ENCODE measurements at places on chromosomes 1 and 21. TPM values are rescaled to one million over a fixed set of nuclear protein-coding genes. Genes with fewer than 3 reads are reported as not detected.

GRCh38 chr1:110645211-110645610 lies 29.5 kb downstream of the KCNA3 start:
- DNase-seq = no peak

DNA sequence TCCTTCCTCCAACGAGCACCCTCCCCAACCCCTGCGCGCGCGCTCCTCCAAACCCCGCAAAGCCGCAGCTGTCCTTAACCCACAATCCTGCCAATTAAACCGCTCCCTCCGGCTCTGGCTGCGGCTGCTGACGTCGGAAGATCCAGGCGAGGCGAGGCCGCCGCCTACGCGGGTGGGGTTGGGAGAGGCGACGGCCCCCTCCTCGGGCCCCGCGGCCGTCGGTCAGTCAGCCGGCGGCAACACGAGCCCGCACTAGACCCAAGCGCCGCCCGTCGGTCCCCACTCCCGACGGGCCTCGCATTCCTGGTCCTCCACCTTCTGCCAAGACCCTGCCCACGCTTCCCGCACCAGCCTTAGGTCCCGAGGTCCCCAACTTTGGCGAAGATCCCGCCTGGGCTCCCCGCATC lies 75.4 kb downstream of the VWA5B1 start:
- DNase-seq = no peak

DNA sequence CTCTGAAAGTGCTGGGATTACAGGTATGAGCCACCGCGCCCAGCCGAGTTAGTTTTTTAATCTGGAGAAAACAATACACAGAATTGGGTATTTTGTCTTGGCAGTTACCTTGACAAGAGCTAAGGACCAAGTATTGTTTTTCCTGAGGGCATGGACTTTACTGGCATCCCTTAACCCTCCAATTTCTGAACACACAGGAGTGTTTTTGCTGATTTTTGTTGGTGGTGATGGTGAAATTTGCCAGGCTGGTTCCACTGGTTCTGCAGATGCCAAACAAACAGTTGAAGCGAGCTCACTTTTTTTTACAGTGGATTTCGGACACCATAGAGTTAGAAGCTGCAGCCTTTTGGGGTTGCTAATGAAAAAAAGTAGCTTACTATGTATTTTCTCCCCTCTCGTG lies 37.2 kb upstream of the SH3D21 start:
- DNase-seq = no peak

DNA sequence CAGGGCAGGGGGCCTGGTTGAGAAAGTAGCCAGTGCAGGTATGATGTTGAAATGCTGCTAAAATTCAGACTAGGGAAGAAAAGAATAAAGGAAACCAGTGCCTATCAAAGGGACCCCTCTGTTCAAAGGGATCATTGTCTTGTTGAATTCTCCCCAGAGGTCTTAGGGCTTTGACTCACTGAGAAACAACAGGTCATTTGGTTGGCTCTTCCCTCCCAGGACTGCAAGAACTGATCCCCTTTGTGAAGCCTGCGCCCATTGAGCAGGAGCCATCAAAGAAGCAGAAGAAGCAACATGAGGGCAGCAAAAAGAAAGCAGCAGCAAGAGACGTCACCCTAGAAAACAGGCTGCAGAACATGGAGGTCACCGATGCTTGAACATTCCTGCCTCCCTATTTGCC lies 11.8 kb upstream of the CELSR2 start:
- DNase-seq = no peak

GRCh38 chr1:236303675-236304074 lies 21.9 kb upstream of the ERO1B start:
- DNase-seq = no peak

- no peak for DNase-seq
These were observed 35.3 kb downstream of the GDAP2 start for GRCh38 chr1:117894078-117894477.

- DNase-seq = no peak
These were observed 50.0 kb downstream of the PAPPA2 start for GRCh38 chr1:176512966-176513365.

DNA sequence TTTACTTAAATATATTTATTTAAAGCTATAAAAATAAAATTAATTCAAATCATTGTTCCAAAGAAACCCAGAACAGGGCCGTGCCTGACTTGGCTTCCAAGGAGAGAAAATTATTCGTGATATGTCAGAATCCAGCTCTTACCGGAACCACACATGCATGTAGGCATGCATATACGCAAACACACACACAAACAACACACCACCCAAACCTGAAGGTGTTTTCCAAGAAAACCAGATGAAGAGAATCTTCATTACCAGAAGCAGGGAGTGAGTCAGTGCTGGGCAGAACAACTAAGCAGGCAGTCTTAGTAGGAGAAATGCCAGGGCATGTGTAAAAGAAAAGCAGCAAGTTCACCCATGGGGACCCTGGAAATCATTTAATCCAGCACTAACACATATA lies 432.0 kb upstream of the BEND5 start:
- no peak for DNase-seq

DNA sequence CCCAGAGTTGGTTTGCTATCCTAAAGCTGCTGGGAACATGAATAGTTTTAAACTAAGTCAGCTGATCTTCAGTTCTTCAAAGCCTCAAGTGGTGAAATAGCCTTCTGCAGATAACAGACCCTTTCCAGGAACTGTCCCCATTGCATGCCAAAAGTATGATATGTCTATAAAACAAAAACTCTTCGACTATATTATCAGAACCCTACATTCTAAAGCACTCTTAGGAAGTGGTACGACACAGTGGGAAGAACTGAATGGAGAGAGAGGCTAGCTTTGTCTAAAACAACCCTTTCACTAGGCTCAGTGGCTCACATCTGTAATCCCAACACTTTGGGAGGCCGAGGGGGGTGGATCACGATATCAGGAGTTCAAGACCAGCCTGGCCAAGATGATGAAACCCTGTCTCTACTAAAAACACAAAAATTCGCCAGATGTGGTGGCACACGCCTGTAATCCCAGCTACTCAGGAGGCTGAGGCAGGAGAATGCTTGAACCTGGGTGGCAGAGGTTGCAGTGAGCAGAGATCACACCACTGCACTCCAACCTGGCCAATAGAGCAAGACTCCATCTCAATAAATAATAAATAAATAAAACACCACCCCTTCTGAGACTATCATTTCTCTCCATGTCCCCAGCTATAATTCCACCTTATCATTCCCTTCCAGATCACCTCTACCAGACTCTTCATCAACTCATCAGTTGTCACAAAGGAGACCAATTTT lies 2.2 kb upstream of the FRRS1 start:
- no peak for DNase-seq

DNA sequence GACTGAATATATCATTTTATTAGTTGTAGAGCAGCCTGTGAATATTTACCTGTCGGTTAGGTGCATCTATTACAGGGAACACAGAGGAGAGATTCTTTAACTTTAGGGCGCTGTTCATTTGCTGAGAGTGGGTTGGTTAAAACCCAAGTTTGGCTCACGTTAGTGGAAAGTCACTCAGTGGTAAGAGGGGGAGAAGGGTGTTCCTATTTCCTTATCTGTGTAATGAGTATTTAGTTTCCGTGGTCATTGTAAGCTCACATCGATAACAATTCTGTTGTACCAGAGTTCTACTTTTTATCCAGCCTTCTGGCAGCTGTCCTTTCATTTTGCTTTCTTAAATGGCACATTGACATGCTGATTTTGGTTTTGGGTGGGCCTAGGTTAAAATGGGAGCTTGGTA lies 773.2 kb upstream of the ADAMTS5 start:
- DNase-seq = no peak

DNA sequence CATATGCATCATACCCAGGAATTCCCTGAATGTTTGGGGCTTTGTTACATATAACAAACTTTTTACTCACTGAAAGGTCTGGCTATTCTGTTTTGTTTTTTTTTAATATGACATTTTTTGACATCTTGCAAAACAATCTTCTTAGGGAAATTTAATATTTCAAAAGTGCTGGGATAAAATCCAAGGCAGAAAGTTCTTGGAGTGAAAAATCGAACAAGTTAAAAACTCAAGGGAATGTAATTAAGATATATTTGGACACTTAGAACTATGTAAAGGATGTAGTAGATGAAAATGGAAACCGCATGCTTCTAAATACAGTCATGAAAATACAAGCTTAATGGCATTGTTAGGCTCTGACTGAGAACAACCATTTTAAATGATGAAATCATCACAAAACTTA lies 8.6 kb downstream of the CHODL start:
- no peak for DNase-seq

- no peak for DNase-seq
These were observed 116.5 kb upstream of the JUN start for GRCh38 chr1:58900396-58900795.

GRCh38 chr1:234848972-234849649 lies 239.1 kb upstream of the IRF2BP2 start:
- DNase-seq = no peak

DNA sequence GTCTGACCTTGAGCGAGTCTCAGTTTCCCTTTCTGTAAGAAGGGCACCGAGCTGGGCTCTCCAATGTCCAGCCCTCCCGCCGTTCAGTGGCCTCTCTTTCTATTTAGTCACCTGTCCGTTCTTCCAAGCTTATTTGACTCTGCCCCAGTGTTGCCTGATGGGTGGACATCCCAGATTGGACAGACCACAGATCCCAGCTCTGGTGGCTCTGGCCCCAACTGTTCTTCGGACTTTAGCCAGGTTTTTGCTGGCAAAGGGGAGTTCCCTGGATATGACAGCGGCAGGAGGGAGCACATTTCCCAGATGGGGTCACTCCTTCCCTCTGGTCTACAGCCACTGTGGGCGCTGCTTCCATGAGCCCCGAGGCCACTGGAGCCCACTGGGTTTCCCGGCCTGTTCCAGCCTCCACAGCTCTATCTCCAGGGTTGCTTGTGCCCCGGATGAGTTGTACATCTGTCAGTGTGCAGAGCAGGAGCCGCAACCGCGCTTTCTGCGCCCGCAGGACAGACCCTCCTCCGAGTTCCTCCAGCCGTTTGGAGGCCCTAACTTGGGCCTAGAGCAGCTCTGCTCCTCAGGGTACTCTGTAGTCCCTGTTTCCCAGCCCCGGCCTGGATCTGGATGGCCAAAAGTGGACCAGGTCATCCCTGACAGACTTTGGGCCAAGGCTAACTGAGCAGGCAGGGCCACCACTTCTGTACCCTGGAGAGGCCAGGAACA lies 3.8 kb downstream of the DMBX1 start:
- DNase-seq = no peak

DNA sequence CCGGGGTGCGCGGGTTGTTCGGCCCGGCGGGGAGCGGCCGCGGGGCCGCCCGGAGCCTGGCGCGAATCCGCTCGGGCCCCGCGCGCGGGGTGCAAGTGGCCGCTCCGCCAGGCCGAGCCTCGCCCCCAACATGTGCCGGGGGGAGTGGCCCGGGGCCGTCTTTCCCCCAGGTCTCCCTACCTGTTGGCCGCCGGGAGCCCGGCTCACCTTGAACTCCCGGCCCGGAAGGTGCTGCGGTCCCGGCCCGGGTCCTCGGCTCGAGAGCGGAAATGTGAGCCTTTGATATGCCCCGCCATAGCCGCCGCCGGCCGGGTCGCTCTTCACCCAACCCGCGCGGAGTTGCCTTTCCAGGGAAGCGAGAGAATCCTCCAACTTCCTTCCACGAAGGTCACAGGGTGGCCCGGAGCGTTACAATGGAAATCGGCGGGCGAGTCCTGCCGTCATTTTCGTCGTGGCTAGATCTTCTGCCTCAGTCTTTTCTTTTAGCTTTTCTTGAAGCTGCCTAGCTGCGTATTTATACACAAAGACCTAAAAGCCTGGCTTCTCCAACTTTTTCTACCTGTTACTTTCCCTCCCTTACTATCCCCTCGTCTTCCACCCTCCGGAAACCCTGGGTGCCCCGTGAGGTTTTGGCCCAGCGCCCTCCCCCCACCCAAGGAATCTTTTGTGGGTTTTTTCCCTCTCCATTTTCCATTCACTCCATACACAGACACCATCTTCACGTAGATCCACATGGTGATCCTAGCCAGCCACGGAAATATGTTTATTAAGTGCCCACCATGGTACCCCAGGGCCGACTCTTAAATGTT lies 867 bp downstream of the PTGFRN start:
- no peak for DNase-seq

GRCh38 chr1:12714710-12715475 lies 1.0 kb upstream of the AADACL3 start:
- DNase-seq = no peak

DNA sequence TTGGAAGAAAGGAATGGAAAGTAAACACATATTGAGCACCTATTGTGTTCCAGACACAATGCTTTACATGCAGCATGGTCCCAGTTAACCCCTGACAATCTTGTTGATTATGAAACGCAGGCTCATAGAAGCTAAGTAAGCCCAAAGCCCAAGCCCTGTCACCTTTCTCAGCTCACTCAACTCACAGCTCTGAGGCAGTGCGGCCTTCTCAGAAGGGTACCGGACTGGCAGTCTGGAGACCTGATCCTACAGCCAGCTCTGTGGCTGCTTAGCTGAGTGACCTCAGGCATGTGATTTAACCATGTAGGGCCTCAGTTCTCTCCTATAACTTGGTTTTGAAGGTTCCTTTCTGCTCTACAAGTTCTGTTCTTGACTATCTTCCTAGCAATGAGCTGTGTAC lies 464 bp upstream of the RNASEL start:
- DNase-seq = no peak

GRCh38 chr21:33324291-33325221 lies at the start of gene IFNAR1:
Gene IFNAR1, plus strand, starts transcription at chr21:33324970. Its CDS starts 86 bp downstream, at chr21:33325056.
- DNase-seq = peak; percentile 97

DNA sequence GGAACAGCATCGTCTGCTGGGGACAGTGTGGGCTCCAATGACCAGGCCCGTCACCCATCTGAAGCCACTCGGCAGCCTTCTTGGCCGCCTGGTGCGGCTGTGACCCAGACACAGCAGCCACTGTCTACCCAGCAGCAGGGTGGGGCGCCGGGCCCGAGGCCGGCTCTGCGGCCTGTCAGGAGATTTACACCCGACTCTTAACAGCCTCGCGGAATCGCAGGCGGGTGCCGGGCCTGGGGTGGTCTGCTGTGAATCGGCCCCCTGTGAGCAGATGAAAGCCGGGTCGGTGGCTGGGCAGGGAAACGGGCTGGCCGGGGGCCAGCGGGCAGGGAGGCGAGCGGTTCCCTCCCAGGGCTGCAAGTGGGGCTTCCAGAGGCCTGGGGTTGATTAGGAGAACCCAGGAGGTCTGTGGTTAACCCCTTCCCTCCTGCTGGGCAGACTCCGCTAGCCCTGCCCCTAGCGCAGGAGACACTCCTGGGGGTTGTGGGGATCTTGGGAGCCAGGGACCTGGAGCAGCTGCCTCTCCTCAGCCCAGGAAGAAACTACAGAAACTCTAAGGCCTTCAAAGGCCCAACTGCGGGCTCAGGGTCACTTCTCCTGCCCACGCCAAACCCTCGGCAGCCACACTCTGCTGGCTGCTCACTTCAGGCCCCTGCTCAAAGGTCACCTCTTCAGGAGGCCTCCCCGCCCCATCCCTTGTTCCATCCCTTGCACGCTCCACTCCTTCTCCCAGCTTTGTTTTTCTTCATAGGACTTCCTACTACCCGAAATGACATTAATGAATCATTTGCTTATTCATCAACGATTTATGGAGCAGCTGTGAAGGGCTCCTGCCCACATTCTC lies 15.6 kb downstream of the RUNX3 start:
- no peak for DNase-seq

- peak; percentile 40 for DNase-seq
These were observed 9.4 kb downstream of the TPM3 start for GRCh38 chr1:154182344-154183045.

The GPR3 gene
- 0.38 TPM for total RNA-seq

The MMEL1 gene
- total RNA-seq = not detected

The CHAF1B gene
- total RNA-seq = 2.9 TPM

The ITLN2 gene
- total RNA-seq = not detected

The CCDC30 gene
- total RNA-seq = 0.66 TPM

The ARMH1 gene
- not detected for total RNA-seq

The C1orf94 gene
- total RNA-seq = not detected

The SNIP1 gene
- total RNA-seq = 14.5 TPM

The CYP4A11 gene
- 0.38 TPM for total RNA-seq

The SPRR2F gene
- total RNA-seq = 1,391 TPM
